ENCODE measurements at places on chromosomes 2 and 18. TPM values are rescaled to one million over a fixed set of nuclear protein-coding genes. Genes with fewer than 3 reads are reported as not detected.

CNGA3 gene
- total RNA-seq: not detected

DNA sequence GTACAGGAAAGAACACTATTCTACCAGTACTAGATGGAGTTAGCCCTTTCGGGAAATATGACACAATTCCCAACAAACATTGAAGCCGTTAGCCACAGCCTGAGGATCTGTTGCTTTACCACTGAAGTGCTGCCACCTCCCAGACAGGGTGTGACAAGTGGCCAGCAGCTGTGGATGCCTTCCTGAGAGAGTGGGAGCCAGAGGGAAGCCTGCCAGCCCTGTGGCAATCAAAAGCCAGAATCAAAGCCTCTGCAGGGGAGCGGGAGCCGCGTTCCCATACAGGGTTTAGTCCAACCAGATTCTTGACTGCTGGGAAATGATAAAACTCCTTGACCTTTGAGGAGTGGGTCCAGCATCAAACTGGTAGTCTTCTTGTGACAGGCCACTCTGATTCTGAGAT, 38.0 kb downstream of the SLC4A1AP start:
- no peak for DNase-seq

GRCh38 chr2:192069417-192069816, 125.3 kb downstream of the TMEFF2 start:
- DNase-seq: no peak

GRCh38 chr2:232038251-232038880, 76.9 kb downstream of the DIS3L2 start:
- DNase-seq: no peak

CCDC141 gene
- 0.24 TPM for total RNA-seq

RIT2 gene
- not detected for total RNA-seq

GRCh38 chr18:79819064-79819967, 21.6 kb downstream of the KCNG2 start:
- DNase-seq: no peak
